Dorsolateral prefrontal cortex (tissue), 122 donors: ENCODE measurements at places on chromosomes 6 and 20.
A peak's percentile ranks its signal among the peaks of the same experiment; 100 is the strongest.

DNA sequence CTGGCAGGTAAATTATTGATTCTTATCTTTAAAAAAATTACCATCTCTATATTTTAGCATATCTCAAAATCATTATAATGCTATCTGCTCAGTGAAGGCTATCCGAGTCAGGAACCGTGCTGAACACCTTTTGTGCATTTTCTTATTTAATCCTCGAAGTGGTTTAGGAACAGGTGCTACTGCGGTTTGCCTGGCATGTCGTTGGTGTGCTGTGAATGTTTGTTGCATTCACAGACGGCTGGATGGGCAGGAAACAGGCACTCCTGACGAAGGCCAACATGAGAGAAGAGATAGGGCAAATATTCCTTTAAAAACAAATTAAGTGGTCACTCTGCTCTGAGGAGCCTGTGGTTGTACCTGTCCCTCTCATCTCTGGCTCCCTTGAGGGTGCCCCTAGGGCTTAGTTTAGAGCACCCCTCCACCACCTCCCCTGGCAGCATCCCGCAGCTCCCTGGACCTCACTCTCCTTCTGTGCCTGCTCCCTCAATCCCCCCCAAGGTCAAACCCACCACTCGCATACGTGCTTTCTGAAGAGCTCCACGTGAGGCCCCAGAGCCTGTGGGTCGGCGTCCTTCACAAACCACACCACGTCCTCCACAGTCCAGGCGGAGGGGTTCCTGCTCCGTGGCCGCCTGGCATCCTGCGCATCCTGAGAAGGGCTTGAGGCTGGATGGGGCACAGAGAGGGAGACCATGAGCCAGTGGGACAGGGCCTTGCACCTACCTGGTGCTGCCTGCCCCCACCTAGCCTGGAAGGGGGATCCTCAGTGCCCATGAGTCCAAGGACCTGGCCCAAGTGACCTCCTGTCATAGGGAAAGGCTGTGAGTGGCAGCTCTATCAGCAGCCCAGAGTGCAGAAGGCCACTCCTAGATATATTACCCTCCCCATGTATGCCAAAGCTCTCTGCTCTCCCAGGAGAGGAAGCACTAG is 116.5 kb downstream of the SCML4 start:
- no peak for DNase-seq

DNA sequence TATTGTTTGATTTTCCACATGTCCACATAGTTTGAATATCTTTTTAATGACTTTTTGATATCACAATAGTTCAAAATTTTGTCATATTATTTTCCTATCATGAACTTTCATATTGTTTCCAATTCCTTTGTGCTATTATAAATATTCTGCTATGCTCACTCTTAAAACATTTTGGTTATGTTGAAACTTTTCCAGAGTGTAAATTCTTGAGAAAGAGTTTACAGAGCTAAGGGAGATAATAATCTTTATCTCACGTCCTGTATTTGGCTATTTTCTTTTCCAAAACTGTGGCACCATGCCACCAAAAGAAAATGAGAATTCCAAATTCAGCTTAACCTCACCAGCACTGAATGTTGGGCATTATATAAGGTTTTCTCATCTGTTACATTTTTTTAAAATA is 210.9 kb downstream of the TFAP2B start:
- no peak for DNase-seq

GRCh38 chr6:91303326-91303725 is 716.5 kb upstream of the MAP3K7 start:
- DNase-seq = no peak

DNA sequence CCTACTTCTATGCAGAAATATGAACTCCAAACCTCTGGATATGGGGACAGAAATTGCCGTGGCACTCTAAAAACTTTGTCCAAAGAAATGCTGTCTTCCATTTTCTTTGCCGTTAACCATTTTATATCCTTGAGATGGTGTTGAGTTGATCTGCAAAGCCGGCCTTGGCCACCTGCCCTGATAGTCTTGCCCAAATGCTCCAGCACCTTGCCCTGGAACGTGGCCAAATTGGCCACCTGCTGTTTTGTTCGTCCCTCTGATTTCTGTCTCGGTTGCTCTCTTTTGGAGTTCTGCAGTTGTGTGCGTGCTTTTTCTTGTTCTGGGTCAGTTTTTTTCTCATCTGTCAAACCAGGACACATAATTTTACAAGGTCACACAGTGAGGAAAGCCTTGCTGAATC is 239.7 kb upstream of the GMDS start:
- DNase-seq = no peak

DNA sequence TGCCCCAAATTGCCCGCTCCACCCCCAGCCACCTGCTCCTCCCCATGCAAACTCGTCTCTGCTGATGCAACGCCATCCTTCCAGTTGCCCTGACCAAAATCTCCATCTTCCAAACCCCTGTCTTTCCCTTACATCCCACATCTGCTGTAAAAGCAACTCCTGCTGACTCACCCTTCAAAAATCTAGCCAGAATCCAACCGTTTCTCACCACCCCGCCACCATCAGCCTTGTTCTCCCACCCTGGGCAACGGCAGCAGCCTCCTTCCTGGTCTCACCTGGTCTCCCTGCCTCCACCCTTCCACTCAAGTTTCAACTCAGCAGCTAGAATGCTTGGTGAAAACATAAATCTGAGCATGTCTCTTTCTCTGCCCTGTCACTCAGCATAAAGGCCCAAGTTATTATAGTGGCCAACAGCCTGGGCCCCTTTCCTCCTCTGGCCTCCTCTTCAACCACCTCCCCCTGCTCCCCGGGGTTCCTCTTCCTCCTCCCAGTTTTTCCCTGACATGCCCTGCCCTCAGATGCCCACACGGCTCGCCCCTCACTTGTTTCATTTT is 7.2 kb upstream of the SYNJ2 start:
- DNase-seq = no peak

DNA sequence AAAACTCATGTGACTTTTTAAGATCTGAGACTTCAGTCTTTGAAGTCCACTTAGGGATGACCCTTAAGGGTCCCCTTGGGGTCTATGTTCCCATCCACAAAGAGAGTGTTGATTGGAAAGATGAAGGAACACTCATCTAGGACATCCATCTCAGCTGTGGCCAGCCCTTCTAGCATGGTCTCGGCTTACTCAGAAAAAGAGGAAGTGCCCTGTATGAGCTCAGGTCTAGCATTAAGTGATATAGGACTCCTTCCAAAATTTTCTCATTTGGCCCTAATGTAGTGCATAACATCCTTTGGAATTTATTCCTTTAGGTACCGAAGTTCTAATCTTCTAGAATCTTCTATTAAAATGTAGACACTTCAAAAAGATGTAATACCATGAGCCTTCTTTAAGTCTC is 77.4 kb downstream of the NDUFAF5 start:
- DNase-seq = no peak

- DNase-seq = no peak
Observed at GRCh38 chr6:166784691-166785090, 157.6 kb upstream of the RPS6KA2 start.

DNA sequence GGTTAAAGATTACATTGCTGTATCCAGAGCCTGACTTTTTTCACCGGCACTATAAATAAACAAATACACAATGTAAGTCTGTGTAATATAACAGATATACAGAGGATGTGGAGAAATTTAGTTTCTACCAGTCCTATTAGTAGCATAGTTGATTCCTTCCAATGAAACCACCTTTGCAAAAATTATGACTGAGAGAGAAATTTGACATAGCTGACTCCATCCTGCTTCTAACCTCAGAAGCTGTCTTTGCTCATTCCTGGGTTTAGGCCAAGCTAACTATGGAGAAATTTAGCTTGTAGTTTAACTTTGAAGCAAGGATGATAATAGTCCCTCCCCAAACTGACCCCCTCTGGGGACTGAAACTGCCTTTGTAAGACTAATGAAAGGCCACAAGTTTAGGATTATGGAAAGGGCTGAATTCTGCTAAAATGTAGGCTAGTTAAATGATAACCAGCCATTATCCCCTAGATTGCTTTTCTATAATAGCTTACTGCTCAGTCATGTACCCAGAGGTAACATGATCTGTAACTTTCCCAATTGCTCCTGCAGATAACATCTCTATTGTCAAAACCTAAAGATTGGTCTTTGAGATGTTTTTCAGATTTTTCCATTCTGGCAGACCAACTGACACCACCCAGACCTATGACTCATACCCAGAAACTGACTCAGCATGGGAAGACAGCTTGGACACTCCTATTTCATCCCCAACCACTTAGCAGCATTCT is 172.8 kb upstream of the ARG1 start:
- no peak for DNase-seq

GRCh38 chr20:9300534-9300933 is 213.9 kb upstream of the LAMP5 start:
- no peak for DNase-seq

DNA sequence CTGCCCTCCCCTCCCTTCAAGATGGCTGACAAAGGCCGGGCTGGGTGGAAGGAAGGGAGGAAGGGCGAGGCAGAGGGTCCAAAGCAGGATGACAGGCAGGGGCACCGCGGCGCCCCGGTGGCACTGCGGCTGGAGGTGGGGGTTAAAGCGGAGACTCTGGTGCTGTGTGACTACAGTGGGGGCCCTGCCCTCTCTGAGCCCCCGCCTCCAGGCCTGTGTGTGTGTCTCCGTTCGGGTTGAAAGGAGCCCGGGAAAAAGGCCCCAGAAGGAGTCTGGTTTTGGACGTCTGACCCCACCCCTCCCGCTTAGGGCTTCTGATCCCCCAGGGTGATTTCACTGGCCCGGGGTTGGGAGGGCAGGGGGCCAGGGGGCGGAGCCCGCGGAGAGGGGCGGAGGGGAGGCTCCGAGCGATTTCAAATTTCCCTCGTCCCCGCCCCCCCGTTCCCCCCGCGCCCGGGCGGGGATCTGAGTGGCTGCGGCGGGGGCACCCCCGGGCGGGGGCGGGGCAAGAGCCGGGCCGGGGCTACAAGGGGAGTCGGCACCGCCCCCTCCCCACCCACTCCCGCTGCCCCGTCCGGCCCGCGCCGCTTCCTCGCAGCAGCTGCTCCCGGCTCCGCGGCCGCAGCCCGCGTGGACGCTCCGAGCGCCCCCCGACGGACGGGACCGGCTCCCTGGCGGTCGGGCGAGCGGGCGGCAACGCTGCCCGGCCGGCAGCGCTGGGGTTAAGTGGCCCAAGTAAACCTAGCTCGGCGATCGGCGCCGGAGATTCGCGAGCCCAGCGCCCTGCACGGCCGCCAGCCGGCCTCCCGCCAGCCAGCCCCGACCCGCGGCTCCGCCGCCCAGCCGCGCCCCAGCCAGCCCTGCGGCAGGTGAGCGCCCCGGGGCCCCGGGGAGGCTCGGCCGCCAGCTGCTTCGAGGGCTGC is at the start of gene DNMT3B:
Gene DNMT3B (plus strand): TSS at position 555 of the 923 bp plus-strand sequence. CDS start 17,939 bp downstream, outside the sequence.
- DNase-seq = peak; percentile 46

DNA sequence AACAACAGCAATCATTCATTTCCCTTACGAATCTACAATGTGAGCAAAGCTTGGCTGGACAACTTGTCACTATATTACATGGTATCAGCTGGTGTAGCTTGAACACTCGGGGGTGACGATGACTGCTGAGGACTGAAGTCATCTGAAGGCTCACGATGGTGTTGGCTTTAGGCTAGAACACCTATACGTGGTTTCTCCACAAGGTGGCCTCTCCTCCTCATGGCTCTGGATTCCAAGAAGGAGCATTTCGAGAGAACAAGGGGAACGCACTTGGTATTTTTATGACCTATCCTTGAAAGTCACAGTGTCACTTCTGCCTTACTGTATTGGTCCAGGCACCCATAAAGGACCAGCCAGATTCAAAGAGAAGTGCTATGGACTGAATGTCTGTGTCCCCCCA is 37.5 kb upstream of the ADGRF1 start:
- DNase-seq = no peak
